ENCODE measurements at places on chromosomes 1 and 21.

DNA sequence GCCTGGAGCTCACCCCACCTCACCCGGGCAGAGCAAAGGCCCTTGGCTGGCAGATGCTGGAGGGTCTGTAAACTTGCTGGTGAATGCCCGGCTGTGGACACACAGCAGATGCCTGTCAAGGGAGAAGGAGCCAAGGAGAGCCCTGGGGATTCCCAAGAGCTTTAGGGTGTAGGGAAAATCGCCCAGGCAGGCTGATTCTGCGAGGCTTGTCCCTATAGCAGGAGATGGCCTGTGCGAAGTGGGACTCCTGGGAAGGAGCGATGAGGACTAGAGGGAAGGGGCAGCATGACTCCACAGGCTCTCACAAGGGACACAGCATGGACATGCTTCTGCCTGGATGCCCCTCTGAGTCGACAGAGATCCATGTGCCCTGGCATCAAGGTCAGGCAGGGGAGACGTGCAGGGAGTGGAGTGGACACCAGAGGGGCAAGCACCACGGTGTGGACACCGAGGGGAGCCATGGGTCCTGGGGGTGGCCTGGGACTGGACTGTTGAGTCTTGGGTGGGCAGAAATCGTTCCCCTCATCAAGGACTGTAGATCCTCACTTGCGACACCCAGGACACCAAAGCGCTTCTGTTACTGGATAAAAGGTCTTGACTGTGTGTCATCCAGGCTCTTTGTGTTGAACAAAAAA lies 71.4 kb upstream of the ABCG1 start:
- no peak for DNase-seq

DNA sequence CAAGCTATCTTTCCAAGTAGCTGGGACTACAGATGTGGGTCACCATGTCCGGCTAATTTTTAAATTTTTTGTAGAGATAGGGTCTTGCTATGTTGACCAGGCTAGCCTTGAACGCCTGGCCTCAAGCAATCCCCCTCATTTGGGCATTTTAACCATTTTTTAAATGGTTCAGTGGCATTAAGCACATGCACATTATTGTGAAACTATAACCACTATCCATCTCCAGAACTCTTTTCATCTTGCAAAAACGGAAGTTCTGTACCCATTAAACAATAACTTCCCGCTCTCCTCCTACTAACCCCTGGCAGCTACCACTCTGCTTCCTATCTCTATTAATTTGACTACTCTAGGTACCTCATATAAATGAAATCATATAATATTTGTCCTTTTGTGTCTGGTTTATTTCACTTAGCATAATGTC lies 4.8 kb upstream of the IL6R start:
- no peak for DNase-seq

GRCh38 chr1:42784946-42785693 lies at the start of gene TMEM269:
Gene TMEM269 (plus strand): TSS chr1:42784991. CDS start chr1:42789894, 4,903 bp downstream.
- no peak for DNase-seq

GRCh38 chr21:45487891-45488600 lies 54.2 kb downstream of the SLC19A1 start:
- DNase-seq = no peak

- no peak for DNase-seq
Measured at GRCh38 chr1:60108196-60108595, 34.6 kb upstream of the C1orf87 start.

DNA sequence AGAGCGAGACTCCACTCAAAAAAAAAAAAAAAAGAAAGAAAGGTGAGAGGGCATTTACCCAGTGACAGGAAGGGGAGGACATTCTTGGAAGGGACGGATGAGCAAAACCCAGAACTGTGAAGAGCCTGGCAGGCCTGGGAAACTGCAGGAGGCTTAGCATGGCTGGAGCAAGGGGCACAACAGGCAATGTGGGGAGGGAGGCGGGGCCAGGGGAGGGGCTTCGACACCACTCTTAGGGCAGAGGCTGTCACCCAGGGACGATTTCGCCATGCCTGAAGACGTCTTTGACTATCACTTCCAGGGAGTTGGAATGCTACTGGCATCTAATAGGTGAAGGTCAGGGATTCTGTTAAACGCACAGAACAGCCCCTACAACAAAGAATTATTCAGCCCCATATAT lies 184.0 kb downstream of the HUNK start:
- DNase-seq = no peak

DNA sequence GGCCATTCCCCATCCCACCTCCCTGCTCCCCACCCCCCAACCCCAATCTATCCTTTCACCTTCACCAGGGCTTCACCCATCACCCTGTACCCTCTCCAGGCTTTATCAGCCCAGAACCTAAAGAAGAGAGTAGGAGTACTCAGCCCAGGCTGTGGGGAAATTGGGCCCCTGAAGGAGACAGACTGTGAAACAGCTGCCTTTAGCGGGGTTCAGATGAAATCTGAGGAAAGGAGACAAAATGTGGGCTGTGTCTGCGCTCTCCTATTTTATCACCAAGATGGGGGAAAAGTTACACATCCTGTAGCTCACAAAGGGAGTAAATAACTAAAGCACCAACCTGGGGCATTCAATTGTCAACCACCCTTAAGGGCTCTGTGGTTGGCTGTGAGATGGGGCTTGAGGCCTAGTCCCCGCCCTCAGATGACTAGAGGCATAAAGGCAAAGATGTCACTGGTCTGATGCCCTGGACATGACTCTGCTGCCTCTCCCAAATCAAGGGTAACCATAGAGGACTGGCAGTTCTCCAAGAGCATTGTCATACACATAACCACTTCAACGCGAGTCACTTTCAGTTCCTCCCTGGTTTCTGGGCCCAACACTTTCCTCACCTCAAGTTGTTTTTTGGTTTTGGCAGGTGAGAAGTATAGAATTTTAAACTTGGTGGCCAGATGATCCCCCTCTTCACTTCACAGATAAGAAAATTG lies 30.0 kb downstream of the SLC27A3 start:
- peak; percentile 75 for DNase-seq
